RPMI8226 (cell line): ENCODE measurements at places on chromosomes 3 and 15.
A peak's percentile ranks its signal among the peaks of the same experiment; 100 is the strongest.

DNA sequence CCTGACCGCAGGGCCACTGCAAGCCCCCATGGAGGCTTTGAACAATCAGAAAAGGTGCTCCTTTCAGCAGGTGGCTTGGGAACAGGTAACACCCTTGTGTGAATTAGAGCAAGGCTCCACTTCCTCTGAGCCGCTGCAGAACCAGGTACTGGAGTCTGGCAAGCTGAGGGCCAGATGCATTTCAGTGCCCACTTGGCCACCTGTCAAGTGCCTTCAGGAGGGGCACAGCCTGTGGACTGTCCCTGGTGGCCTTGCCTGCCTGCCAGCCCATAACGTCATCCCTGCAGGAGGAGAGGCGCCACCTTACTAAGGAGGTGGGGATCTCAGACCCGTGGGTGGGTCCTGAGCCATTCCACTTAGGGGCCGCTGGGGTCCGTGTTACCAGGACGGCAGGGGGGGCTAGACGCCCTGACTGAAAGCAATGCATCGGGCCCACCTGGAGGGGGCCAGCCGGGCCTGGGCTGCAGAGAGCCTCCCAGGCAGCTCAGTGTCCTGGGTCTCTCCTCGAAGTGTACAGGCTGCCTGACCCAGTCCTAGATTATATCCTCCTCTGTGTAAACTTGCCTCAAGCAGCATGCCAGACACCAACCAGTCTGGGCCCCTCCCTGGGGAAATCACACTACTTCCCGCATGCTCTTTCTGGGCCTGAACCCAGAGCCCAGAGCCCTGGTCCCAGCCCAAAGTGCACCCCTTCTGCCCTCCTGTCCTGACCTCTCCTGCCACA is 16.1 kb downstream of the SPTBN5 start:
- DNase-seq = no peak

- no peak for DNase-seq
Measured at GRCh38 chr3:89644716-89645115, 537.3 kb downstream of the EPHA3 start.

DNA sequence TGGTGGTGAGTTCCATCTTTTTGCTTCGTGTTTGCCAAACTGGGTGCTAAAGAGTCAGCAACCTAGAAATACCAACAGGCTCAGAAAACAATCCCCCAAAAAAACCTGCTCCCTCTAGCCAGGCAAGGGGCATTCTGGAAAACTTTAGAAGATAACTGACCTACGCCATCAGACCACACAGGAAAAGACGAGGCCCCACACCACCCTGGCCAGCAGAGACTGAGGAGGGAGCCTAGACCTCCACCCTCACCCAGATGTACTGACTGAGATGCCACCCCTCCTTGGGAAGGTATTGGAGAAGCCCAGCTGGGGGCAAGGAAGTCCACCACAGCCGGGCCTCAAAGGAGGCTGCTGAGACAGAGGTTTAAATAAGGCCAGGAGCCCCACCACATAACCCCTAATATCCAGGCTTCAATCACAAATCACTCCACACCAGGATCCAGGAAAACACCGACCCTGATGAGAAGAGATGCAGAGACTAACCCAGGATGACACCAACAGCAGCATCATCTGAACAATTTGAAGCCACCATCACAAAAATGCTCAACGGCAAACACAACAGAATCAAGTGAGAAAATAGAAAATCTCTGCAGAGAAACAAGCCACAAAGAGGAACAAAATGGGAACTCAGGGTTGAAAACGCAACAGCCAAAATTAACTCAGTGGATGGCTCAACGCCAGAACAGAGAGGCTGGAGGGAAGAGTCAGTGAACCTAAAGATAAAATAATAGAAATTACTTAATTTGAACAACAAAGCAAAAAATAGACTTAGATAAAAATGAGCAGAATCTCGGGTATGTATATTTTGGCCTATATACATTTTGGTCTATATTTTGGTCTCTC is 61.0 kb downstream of the TPRA1 start:
- peak; percentile 80 for DNase-seq

GRCh38 chr3:45687828-45688193 is 1.4 kb upstream of the SACM1L start:
- no peak for DNase-seq

- no peak for DNase-seq
Measured at GRCh38 chr3:127454968-127455367, 135.6 kb downstream of the TPRA1 start.

DNA sequence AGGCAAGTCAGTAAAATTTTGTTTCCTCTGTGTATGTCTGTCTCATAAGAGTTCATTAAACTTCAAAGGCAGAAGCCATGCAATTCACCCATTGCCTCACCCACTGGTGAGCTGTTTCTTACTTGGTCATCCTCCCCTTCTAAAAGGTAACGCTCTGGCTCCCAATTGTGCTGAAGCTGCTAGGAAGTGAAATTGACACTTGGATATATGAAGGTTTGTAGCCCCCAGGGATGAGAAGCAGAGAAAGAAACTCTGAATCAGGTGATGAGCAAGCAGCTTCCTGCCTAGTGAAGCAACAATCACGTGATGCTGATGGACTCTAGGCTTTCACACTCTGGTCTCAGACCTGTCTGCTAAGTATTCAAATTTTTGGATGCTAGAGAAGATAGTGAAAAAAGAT is 70.7 kb downstream of the CD200R1L start:
- DNase-seq = peak; percentile 30

- no peak for DNase-seq
Measured at GRCh38 chr15:39784125-39784524, 1.5 kb upstream of the FSIP1 start.

- no peak for DNase-seq
Measured at GRCh38 chr3:73667889-73668288, 43.1 kb upstream of the PDZRN3 start.

DNA sequence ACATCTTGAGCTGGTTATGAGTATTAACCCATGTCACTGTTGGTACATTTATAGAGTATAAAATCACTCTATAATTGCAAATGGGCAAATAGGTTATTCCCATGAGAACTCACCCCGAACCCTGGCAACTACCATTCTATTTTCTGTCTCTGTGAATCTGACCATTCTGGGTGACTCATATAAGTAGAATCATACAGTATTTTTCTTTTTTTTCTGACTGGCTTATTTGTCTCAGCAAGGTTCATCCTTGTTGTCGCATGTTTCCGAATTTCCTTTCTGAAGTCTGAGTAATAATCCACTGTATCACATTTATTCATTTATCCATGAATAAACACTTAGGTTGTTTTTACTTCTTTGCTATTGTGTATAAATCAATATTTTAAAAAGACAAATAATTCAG is 59.9 kb upstream of the CHRM5 start:
- DNase-seq = no peak

DNA sequence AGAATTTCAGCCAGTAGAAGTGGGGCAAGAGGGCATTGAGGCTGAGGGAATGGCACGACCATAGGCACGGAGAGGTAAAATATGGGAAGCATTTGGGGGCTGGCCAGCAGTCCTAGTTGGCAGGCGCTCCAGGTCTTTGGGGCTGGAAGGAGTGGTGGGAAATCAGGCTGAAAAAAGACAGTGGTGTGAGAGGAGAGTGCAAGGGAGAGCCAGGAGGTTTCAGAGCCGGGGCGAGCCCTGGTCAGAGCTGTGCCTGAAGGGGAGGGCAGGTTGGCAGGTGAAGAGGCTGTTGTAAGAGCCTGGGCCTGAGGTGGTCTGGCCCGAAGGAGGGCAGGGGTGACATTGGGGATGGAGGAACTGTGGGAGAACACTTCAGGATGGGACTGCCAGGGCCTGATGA is 1.6 kb upstream of the IDH3A start:
- no peak for DNase-seq

GRCh38 chr15:67164401-67164791 is 90.1 kb downstream of the AAGAB start:
- DNase-seq = no peak

- DNase-seq = peak; percentile 31
Measured at GRCh38 chr15:92595506-92596381, 59.8 kb downstream of the FAM174B start.

GRCh38 chr15:26298659-26299170 is 435.6 kb upstream of the ATP10A start:
- no peak for DNase-seq

GRCh38 chr15:39110746-39111145 is 470.1 kb upstream of the THBS1 start:
- DNase-seq = no peak

GRCh38 chr15:39099524-39099923 is 481.4 kb upstream of the THBS1 start:
- DNase-seq = no peak

GRCh38 chr3:5458526-5458925 is 271.0 kb downstream of the EDEM1 start:
- DNase-seq = no peak

DNA sequence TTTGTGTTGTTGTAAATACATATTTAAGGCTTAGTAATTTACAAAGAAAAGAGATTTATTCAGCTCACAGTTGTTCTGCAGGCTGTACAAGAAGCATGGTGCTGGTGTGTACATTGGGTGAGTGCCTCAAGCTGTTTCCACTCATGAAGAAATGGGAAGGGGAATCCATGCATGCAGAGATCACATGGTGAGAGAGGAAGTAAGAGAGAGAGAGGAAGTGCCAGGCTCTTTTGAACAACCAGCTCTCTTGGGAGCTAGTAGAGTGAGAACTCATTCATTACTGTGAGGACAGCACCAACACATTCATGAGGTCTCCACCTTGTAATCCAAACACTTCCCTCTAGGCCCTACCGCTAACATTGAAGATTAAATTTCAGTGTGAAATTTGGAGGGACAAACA is 909.2 kb downstream of the NSUN3 start:
- DNase-seq = no peak

DNA sequence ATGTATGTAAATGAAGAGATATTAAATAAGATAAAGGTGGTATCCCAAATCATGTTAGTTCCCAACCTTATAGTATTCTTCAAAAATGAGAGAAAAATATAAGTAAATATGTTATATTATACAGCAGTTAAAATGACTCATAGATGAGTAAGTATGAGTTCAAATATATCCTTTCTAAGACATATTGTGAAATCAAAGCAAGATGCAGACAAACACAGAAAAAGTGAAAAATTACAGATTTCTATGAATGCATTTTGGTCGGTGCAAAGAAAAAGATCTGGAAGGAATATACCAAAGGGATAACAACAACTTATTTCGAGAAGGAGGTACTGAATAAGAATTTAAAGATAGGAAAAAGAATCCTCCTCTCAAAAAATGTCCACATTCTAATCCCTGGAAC is 181.2 kb upstream of the TTC14 start:
- no peak for DNase-seq

GRCh38 chr3:99483841-99484240 is 154.6 kb upstream of the COL8A1 start:
- DNase-seq = no peak

- DNase-seq = no peak
Measured at GRCh38 chr15:51024735-51025453, 69.8 kb downstream of the TNFAIP8L3 start.
